Renal cortical epithelial cell (primary cell): ENCODE measurements at places on chromosomes 13 and 19. TPM values are rescaled to one million over a fixed set of nuclear protein-coding genes. Genes with fewer than 3 reads are reported as not detected.

DNA sequence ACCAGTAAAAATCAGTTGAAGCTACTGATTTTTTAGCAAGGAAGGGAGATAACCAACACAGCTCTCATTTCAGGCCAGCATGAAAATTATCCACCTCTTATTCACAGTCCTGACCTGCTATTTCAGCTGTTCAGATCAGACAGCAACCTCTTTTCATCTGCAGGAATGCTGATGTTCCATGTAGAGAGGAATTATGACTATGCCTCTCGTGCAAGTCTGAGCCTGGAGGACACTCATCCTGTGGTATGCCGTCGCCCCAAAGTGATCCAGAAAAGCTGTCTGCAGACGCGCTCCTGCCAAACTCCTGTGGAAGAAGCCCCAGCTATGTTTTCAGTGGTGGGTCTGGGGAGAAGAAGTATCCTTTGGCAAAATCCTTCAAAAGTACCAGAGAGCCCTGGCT lies 563.5 kb upstream of the SLITRK1 start:
- DNase-seq = no peak

- DNase-seq = no peak
Observed at GRCh38 chr13:97275776-97276501, 53.8 kb downstream of the MBNL2 start.

The TEX29 gene
- total RNA-seq = not detected in 2 replicates

DNA sequence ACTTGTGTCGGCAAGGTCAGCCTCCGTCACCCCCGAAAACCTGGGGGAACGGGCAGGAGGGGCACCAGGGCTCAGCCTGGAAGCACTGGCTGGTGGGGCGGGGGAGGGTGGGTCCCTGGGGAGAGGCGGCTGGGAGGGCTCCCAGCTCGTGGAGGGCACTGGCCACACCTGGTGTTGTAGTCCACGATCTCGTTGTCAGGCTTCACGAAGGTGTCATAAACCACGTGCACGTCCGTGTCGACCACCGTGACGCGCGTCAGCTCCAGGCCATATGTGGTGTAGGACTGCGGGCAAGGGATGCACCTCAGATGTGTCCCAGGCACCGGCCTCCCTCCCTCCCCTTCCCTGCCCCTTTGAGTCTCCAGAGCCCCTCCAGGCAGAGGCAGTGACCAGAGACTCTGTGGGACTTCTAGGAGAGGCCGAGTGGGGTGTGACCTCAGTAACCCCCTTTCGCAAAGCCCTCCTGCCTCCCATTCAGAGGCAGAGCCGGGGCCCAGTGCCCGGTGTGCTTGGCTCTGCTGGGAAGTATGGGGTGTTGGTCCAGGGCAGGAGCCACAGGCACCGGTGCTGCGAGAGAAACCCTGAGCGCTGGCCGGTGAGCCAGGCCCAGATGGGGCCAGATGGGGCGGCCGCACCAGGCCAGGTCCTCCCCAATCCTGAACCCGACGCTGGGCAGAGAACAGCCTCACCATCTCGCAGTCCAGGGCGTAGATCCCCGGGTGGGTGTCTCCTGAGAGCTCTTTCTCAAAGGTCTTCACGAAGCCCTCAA lies 4.6 kb upstream of the ATP8B3 start:
- no peak for DNase-seq

The GPR183 gene
- total RNA-seq = not detected in 2 replicates

The ZNF547 gene
- 1.9 and 7.3 TPM in 2 replicates for total RNA-seq

DNA sequence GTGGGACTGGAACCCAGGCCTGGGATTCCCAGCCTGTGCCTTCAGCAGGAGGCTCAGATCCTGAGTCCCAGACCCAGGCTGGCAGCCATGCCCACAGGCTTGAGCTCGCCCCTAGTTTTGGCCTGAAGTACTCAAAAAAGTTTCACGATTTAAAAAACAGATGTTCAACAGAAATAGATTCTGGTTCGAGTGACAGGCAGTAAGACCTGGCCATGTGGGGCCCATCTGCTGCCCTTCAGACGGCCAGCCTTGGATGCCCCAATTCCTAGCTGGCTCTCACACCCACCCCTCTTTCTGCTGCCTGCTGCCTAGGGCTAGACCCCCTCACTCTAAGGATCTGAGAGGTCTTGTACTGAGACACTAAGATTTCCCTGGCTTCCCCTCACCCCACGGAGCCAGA lies 2.8 kb upstream of the DMPK start:
- no peak for DNase-seq

DNA sequence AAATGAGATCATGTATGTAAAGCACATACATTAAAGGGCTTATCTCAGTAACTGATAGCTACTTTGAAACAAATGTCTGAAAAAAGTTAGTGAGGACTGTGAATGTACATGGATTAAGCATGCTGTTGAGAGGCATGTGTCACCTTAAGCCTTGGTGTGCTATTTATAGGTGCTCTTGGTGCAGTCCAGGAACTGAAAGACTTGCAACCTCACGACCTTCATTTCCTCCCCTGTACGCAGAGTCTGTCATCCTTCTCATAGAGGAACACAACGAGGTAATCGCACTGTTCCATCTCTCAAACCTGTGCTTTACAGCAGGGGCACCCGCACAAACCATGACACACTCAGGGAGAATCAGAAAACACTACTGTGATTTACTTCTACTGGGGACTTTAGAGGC lies 65.6 kb downstream of the UFM1 start:
- DNase-seq = peak; percentile 23

The PSG5 gene
- 8.4 and 16.1 TPM in 2 replicates for total RNA-seq

The C13orf42 gene
- not detected in 2 replicates for total RNA-seq

DNA sequence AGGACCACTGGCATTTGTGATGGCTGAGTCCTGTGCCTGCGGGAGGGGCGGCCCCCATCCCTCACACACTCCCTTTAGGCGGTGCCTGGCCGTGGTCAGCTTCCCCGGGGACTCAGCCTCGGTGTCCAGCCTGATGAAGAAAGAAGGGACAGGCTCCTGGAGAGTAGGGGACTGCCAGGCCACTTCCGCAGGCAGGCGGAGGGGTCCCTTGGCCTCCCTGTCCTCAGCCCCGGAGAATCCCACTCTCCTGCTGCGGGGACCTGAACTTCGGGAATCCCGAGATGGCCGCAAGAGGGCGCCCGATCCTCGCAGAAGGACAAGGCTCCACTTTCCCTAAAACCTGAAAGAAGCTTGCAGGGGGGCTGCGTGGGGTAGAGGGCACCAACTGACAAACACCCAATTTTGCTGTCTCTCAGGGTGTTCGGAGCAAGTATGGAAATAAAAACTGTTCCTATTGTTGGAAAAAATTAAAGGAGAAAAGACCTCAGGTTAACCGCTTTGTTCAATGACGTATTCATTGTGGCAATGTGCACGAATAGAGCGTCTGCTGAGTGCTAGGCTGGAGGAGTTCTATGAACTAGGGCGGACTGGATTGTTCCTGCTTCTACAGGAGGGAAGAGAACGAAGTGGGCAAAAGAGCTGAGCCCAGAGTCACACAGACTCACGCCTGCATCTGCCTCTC lies 297.3 kb downstream of the ZNF536 start:
- no peak for DNase-seq

GRCh38 chr19:10832939-10833296 lies 3.1 kb downstream of the TMED1 start:
- no peak for DNase-seq

DNA sequence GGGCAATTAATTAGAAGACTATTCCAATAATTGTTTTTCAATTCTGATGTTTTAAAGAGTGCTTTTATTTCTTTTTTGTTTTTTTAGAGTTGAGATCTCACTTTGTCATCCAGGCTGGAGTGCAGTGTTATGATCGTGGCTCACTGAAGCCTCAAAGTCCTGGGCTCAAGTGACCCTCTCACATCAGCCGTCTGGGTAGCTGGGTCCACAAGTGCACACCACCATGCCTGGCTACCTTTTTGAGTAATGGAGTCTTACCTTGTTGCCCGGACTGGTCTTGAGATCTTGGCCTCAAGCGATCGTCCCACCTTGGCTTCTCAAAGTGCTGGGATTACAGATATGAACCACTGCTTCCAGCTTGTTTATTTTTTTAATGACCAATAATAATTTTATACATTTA lies 207.8 kb downstream of the NDFIP2 start:
- no peak for DNase-seq

GRCh38 chr19:33689138-33689746 lies 67.5 kb downstream of the CHST8 start:
- no peak for DNase-seq

DNA sequence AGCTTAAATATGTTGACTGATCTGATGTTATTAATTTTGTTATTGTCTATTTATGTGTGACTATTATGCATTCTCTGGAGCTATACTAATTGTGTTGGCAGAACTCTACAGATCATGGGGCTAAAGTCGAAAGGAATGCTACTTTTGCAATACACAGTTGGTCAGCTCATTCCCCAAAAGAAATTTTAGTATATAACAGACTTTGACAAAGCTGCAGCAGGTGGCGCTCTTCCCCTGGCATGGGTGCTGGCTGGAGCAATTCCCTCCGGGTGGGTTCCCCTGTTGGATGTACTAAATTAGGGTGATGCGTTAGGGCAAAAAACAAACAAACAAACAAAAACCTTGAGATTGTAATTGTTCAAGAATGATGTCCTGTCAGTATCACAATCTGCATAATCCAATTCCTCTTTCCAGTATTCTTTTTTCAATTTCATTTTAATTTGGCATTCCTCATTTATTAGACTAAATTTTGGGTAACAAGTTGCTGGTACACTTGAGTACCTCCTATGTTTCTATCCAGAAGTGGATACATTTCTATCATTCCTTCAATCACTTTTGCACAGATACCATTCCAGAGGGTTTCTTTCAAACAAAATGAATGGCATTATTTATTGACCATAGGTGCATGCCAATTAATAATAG lies 322.8 kb upstream of the EDNRB start:
- DNase-seq = peak; percentile 17

DNA sequence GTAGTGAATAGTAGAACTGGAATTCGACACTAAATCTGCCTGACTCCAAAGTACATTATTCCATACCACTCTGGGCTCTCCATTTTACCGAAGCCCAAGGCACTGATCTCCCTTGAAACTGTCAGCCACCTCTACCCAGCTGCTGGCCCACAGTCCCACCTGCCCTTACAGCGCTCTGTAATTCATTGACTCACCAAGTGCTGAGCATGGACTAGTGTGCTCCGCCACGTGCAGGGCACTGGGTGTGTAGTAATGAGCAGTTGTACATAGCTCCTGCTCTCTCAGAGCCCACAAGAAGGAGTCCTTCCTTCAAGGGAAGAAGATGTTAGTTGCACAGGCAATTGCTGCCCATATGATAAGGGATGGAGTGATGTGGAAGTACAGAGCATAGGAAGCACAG lies 76.6 kb upstream of the SIAH3 start:
- peak; percentile 67 for DNase-seq

DNA sequence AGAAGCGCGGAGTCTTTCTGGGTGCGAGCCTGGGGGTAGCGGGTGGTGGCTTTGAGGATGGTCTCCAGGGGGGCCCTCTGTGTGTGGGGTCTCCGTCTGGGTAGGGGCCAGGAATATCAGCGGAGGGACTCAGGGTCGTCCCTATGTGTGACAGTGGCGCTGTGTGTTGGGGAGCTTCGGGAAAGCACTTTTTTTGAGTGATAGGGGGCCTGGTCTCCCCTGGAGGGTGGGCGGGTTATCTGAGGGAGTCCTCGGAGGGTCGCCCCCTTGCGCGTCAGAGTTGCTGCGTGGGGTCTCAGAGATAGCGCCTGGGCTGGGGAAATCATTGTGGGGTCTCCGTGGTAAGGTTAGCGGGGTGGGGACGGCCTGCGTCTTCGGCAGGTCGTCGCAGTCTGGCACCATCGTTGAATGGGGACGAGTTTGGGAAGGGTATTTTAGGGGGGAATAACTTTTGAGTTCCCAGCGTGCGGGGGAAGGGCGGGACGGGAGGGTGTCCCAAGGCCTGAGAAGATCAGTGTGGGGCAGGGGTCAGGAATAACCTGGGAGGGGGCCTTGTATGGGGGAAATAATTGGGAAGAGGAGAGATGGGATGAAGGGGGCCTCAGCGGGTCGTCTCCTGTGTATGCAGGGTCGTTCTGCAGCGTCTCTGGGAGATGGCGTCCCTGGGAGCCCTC lies 857 bp downstream of the IER2 start:
- no peak for DNase-seq

DNA sequence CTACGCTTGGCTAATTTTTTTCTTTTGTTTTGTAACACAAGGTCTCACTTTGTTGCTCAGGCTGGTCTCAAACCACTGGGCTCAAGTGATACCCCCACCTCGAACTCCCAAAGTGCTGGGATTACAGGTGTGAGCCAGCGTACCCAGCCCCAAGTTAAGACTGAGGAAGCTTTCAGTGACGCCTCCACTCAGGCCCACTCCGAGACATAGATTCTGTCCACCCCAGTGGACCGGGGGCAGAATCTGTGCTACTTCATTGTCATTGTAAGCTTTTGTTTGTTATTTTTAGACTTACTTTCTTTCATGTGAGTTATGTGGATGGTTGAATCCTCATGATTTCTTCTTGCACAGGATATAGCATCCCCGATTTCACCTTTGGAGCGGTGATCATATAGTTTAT lies 156.9 kb upstream of the TSHZ3 start:
- DNase-seq = no peak

GRCh38 chr13:28494778-28495537 lies at the start of gene FLT1:
TSS of gene FLT1 (minus strand) at chr13:28495128. CDS start at chr13:28494843, 285 bp downstream.
- DNase-seq = no peak

DNA sequence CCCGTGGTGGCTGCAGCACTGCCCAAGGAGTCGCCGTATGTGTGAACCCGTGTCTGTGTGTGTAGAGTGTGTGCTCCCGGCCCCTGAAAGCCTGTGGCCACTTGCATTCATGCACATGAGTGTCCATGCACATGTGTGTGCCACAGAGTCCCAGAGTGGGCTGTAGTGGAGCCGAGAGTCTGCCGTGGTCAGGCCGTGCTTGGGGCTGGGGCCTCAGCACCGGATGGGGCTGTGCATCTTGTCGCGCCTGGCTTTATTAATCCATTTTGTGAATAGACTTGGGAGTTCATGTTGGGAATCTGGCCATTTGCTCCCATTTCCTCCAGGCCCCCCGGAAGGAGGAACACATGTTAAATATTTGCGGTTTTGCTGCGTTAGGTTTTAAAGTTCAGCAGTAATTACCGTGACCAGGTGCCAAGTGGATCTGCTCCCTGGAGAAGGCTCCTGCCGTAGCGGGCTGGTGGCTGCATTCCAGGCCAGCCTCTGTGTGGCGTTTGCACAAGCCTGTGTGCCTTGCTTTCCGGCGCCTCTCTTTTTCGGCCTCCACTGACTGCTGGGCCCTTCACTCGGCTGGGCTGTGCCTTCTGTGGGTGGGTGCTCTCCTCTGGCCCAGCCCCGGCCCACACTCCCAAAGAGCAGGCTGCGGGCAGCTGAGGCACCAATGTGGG lies 69.2 kb upstream of the KCTD15 start:
- no peak for DNase-seq

The ZNF626 gene
- total RNA-seq = 21.4 and 22.5 TPM in 2 replicates

The ONECUT3 gene
- total RNA-seq = not detected in 2 replicates

The NRTN gene
- total RNA-seq = 0.17 and 0.20 TPM in 2 replicates

GRCh38 chr19:1343041-1343440 lies 40.7 kb upstream of the NDUFS7 start:
- DNase-seq = no peak

The HNRNPUL1 gene
- total RNA-seq = 68.1 and 131 TPM in 2 replicates

- no peak for DNase-seq
Observed at GRCh38 chr19:8310342-8311055, 2.3 kb upstream of the CD320 start.

The FOSB gene
- total RNA-seq = 1.4 and 18.3 TPM in 2 replicates

- peak; percentile 52 for DNase-seq
Observed at GRCh38 chr13:48801255-48801654, 147.5 kb downstream of the CYSLTR2 start.

- DNase-seq = no peak
Observed at GRCh38 chr19:13505164-13505695, 1.0 kb downstream of the CACNA1A start.

The ATXN8OS gene
- not detected in 2 replicates for total RNA-seq

The IL4I1 gene
- total RNA-seq = 4.9 and 25.7 TPM in 2 replicates

- no peak for DNase-seq
Observed at GRCh38 chr19:17156947-17157302, 58.2 kb upstream of the USE1 start.
